ENCODE measurements at places on chromosomes 12 and 14.

GRCh38 chr12:75990189-75990912 lies 41.2 kb downstream of the PHLDA1 start:
- DNase-seq: no peak

DNA sequence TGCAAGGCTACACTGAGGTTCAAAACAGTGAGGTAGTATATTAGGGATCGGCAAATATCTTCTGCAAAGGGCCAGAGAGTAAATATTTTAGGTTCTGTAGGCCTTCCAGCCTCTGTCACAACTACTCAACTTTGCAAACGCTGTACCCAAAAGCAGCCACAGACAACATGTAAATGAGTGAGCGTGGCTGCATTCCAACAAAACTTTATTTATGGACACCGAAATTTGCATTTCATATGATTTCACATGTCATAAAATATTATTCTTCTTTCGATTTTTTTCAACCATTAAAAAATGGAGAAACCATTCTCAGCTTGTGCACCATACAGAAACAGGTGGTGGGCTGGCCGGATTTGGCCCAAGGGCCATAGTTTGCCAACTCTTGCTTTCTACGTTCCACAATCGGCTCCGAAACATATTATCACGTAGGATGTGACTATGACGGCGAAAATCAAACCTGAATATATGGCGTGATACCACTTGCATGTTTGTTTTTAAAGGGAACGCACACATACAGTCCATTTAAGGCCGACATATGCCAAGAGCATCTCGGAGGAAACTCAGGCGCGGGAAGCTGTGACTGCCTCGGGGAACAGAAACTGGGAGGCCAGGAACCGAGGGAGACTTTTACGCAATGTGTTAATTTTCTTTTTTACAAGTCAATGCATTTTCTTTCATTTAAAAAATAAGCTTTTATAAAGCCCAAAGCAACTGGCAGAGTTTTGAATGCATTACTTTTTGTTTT lies 7.1 kb downstream of the NCOR2 start:
- no peak for DNase-seq

GRCh38 chr14:74968811-74969210 lies 13.4 kb upstream of the PGF start:
- DNase-seq: no peak

- no peak for DNase-seq
Observed at GRCh38 chr12:115941362-115941761, 336.1 kb downstream of the MED13L start.

- no peak for DNase-seq
Observed at GRCh38 chr12:39928181-39928899, 177.5 kb downstream of the SLC2A13 start.

DNA sequence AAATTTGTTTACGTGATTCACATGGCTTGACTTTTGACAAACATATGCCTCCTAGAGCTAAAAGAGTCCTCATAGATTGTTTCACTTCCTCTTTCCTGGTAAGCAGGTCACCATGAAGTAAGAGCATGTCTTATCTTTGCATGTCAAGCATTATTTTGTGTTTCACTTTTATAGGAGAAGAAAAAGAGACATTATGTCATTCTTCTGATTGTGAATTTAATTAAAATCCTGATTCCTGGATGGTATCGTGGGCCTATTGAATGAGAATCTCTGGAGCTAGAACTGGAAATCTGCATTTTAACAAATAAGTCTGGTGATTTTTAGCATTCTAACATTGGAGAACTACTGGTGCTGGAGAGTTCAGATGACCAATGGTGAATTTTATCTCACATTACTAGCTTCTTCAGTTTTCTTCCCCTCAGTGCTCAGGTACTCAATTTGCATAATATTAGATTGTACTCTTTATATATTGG lies 218.6 kb upstream of the ATP2B1 start:
- no peak for DNase-seq

DNA sequence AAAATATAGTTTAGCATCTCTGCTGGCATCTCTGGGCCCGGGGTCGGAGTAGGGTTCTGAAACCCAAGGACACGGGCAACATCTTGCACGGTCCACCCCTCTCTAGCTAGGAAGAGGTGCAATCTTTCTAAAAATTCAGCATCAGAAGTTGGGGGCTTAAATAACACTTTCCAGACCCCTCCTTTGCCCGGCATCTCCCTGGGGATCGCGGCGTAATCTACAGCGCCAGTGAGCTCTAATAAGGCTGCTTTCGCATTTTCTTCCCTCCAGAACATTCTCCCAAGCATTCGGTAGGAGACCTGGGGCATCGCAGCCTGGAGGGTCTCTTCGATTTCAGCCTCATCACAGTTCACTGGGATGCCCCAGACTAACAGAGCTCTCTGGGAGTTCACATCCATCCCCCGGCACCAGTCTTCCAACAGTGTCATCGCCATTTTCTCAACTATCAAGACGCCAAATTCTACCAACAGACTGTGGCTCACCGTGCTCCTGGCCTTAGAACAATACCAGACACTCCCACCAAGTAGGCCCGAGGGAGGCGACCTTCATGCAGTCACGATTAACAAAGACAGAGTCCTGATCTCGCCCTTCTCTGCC lies 880 bp downstream of the PNMA1 start:
- no peak for DNase-seq

DNA sequence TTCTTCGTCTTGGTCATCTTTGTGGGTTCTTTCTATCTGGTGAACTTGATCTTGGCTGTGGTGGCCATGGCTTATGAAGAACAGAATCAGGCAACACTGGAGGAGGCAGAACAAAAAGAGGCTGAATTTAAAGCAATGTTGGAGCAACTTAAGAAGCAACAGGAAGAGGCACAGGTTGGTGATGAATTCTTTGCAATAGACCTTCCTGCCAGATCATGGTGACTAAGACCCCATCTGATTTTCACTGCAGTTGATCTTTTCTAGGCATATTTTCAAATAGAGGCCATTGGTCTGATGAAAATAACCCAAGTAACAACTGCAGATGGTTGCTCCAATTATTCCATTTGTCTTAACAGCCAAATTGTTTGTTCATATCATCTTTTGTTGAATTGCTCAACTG lies 114.4 kb downstream of the SCN8A start:
- no peak for DNase-seq

- DNase-seq: no peak
Observed at GRCh38 chr14:36619853-36620252, 37.4 kb upstream of the NKX2-8 start.

DNA sequence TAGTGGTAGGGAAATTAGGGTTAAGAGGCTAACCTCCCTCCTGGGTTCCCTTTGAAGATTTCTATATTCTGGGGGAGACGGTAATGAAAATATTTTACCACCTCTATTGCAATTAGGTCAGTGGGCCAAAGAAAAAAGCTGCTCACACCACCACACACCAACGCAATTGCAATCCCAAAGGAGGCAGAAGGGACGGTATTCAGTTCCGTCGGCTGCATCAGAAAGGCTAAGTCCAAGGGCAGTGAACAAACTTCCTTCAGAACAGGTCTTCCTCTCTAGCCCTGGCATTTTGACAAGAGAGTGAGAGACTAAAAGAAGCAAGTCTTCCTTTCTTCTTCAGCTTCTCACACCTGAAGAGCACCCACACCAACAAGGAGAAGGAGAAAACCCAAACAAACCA lies 51.2 kb downstream of the OTX2 start:
- DNase-seq: no peak

DNA sequence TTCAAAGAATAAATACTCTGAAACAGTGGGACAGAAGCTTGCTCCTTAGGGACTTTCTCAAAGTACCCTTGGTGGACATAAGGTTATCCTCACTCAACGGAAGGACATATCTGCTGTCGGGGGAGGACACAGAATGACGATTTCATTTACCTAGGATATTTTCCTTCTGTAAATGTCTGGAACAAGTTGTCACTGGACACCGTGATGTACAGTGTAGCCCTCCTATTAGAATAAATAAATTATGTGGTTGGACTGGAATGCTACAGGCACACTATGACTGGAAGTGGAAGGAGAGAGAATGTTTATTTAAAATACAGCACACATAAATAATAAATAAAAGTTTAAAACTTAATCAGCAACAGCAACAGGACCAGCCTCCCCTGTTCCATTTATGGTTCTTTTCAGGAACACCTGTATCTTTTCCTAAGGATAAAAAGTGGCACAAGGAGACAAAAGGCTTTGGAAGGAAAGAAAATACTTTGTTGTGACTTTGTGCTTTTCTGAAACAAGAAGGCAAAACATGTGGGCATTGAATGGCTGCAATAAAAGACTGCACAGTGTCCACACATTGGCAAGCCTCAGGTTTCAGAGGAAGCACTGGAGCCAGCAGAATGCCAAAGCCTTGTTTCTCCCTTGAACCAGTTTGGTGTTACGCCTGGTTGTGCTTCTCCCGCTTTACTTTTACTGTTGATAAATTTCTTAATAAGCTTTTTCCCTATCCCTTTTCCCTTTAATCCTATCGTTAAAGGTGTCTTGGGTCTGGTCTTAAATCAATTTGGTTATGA lies 36.8 kb downstream of the FGD4 start:
- DNase-seq: no peak

- no peak for DNase-seq
Observed at GRCh38 chr12:55470088-55470829, at the start of gene OR6C70. TSS of gene OR6C70 (minus strand) at chr12:55470138. CDS start at chr12:55470138, 0 bp downstream.

- no peak for DNase-seq
Observed at GRCh38 chr12:1185460-1186182, 194.6 kb downstream of the ERC1 start.

- no peak for DNase-seq
Observed at GRCh38 chr12:128930606-128931005, 77.3 kb downstream of the GLT1D1 start.

DNA sequence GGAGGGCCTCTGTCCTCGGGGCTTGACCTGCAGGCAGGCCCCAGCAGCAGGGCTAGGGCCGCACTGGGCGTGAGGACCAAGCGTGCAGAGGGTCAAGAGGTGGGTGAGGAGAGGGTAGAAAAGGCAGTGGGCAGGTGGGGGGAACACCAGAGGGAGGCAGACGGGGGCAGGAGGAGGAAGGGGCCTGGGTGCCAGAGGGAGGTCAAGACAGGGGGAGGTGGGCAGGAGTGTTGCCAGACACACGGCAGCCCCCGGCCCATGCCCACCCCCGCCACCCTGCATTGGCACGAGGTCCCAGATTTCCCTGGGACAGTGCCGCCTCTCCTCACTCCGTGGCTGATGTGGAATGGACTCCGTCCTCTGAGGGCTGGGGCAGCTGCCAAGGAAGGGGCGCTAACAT lies 8.2 kb downstream of the TMEM121 start:
- DNase-seq: no peak

DNA sequence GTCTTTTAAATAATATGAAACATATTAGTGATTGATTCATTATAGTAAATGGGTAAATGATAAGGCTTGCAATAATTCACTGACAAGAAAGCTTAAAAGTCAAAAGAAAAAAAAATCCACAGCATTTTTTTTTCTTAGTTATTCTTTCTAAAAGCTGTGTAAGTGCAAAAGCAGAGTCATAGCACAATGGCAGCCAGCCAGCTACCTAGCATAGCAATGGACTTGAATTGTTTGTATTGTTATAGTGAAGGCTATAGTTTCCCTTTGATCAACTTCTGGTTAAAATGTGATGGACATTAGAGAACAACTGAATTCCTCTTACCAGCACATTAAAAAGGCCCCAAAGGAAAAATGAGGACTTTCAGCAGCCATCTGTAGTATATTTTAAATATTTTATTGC lies 232.1 kb downstream of the NAV3 start:
- no peak for DNase-seq
